ENCODE measurements at places on chromosomes 1 and 21. TPM values are rescaled to one million over a fixed set of nuclear protein-coding genes. Genes with fewer than 3 reads are reported as not detected.

LINGO4 gene
- not detected for total RNA-seq

FAM167B gene
- 0.83 TPM for total RNA-seq

DNA sequence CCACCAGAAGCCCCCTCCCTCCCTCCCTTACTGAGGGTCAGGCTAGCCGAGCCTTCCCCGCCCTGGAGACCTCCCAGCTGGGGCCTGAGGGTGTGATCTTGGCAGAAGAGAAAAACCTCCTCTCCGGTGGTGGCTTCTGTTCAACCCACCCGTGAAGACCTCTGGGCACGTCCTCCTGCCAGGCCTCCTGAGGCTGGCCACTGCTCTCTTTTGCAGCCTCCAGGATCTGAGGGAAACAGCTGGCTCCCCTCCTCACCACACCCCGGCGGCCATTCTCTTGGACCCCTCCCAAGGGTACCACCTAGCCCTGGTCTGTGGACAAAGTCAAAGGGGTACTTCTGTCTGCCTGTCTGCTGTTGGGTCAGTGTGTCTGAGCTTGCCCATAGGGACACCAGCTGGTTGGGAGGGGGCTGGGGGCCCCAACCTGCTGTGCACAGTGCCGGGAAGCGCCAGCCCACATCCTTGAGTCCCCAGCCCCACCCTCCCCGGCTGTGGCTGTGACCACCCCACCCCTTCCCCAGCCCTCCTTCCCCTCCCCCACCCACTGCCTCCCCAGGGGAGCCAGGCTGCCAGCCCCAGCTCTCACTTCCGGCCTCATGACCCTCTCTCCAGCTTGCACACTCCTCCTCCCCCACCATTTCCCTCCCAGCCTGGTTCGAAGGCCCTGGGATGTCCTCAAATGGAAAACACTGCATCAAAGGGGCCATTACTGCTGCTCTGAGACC is 48.1 kb downstream of the AHDC1 start:
- no peak for DNase-seq

- DNase-seq = no peak
Measured at GRCh38 chr1:94542088-94542870, 720 bp upstream of the F3 start.

DNA sequence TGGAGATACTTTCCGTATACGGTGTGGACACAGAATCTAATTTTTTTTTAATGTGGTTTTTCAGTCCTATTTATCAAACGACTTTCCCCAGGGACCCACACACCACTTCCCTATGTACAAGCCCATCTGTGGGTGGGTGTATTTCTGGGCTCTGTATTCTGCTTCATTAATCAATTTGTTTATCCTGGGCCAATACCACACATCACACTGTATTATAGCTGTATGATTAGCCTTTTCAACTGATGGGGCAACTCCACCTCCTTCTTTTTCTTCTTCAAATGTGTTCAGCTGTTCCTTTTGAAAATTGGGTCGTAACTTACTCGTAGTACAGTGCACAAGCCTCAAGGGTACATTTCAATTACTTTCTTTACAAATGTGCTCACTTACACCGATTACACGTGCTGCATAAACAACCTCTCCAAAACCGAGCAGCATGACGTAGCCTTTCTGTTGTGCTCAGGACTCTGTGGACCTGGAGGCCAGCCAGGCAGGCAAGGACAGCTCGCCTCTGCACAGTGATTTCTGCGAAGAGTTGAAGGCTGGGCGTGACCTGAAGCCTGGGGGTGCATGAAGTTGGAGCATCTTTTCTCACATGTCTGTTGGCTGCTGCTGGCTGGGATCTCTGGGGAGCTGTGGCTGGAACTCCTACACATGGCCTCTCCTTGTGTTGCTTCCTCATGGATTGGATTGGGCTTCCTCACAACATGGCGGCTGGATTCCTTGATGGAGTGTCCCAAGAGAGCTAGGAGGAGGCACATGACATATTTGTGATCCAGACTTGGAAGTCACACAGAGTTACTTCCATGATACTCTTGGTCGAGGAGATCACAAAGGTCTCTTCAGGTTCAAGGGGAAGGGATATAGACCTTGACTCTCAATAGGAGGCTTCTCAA is 126.5 kb downstream of the CRYAA start:
- no peak for DNase-seq

DNA sequence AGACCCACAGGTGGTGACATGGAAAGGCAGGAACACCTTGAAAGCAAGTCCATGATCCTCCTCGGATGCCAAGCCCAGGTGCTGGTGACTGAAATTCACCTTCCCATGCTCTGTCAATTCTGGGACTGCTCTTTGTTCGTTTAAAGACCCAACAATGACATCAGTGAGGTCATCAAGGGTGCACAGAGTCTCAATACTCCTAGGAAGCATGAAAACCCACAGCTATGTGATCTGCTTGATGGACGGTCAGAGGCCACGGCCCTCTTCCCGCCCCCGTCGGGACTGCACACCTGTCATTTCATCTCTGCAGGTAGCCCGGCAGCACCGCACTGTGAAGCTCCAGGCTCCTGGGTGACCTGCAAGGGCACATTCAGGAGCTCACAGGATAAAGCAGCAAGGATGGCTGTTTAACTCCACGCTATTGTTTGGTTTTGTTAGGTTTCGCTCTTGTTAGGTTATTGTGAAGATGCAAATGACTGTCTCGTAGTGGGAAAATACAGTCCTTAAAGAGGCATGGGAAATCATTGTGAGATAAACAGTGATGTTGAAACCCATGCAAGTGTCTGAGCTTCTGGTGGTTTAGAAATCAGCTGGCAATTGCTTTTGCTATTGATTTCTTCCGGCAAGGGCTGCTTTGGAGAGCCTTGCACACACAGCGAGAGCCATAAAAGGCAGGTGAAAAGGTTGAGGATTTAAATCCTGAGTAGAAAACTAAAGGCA is 124.8 kb upstream of the AJAP1 start:
- no peak for DNase-seq

DNA sequence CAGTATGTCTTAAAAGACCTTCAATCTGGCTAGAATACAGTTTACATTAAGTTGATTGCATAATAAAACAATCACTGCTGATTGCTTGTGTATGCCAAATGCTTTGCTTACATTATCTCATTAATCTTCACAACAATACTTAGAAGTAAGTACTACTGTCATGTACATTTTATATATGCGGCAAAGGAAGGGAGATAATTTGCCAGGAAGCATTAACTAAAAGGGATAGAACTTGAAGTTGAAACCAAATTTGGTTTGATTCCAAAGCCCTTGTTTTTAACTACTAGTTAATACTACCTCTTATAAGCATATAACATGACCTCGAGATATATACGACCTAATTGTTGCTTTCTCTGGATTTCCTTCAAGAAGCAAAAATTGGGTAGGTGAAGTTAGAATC is 155.8 kb downstream of the NTMT2 start:
- DNase-seq = no peak

- DNase-seq = no peak
Measured at GRCh38 chr1:45767035-45767434, 16.6 kb upstream of the IPP start.

GRCh38 chr1:52531249-52531872 is 21.5 kb downstream of the TUT4 start:
- no peak for DNase-seq
